Right renal cortex interstitium (tissue), 3 donors: ENCODE measurements at places on chromosomes 2 and 18. TPM values are rescaled to one million over a fixed set of nuclear protein-coding genes. Genes with fewer than 3 reads are reported as not detected.

GRCh38 chr2:159084384-159085370 is 116.2 kb downstream of the TANC1 start:
- no peak for DNase-seq

- no peak for DNase-seq
Measured at GRCh38 chr2:228853151-228853550, 417.9 kb downstream of the PID1 start.

GRCh38 chr2:190280565-190281350 is 38.9 kb downstream of the HIBCH start:
- no peak for DNase-seq

- DNase-seq = no peak
Measured at GRCh38 chr2:119741868-119742267, 17.9 kb upstream of the PTPN4 start.

DNA sequence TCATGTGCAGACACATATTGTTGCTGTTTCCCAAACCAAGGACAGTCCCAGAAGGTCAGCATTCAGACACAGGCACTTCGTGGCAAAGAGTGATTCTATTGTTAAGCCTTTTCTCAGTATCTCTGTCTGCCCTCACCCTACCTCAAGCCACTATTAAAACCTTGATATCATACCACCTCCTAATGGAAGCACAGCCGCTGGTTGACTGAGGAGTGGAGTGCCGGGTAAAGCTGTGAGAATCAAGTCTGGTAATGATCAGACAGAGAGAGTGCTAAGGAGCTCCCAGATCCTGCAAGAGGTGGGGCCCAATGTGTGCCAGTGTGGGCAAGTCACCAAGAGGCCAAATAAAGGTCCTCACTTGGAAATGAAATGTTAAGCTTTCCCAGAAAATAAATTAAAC is 819.5 kb downstream of the BCL11A start:
- DNase-seq = no peak

GRCh38 chr2:95009412-95009811 is 16.1 kb upstream of the MAL start:
- no peak for DNase-seq

DNA sequence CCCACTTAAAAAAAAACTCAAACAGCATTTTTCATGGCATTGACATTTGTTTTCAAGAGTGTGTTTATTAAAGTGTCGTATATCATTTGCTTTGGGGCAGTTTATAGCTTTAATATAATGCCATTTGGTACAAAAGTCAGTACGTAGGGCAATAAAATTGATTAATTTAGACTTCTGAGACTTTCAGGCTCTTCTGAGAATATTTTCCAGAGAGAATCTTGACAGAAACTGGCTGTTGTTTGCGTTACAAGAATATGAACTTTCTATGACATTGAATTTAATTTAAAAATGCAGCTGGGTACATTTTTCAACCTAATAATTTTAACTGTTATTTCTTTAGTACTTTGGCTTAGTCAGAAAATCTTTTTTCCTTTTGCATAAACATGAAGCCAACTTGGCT is 98.9 kb downstream of the RNF144A start:
- DNase-seq = peak; percentile 63

- DNase-seq = no peak
Measured at GRCh38 chr2:240831594-240832204, 11.7 kb upstream of the KIF1A start.

DNA sequence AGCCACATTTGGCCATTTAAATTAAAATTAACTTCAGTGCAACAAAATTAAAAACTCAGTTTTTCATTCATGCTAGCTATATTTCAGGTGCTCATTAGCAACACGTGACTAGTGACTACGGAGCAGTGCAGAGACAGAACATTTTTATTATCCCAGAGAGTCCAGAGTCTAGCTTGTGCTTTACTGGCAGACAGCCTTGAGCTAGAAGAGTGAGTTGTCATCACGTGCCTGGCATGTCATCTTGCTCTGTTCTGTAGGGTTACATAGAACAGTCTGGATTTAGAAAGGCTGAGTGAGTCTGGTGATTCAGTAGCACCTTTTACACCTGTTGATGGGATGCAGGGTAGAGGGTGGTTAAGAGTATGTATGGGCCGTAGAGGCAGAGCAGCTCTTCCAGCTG is 136.9 kb upstream of the IL1R2 start:
- no peak for DNase-seq

- no peak for DNase-seq
Measured at GRCh38 chr2:238916875-238917590, 69.1 kb downstream of the TWIST2 start.

GRCh38 chr2:3075991-3076340 is 301.7 kb downstream of the EIPR1 start:
- no peak for DNase-seq

- no peak for DNase-seq
Measured at GRCh38 chr2:169462896-169463695, 16.2 kb upstream of the BBS5 start.

- DNase-seq = no peak
Measured at GRCh38 chr2:200655918-200656580, 70.2 kb downstream of the AOX1 start.

The HOXD11 gene
- polyA plus RNA-seq = 43.5 TPM

The HOXD13 gene
- 0.17 TPM for polyA plus RNA-seq

The AGPS gene
- 52.8 TPM for polyA plus RNA-seq

The EFEMP1 gene
- 91.9 TPM for polyA plus RNA-seq

The LRRC30 gene
- 0.18 TPM for polyA plus RNA-seq

The SKA1 gene
- polyA plus RNA-seq = 6.4 TPM

The PROKR1 gene
- 0.31 TPM for polyA plus RNA-seq

The BOK gene
- polyA plus RNA-seq = 20.0 TPM
